ENCODE measurements at places on chromosomes 12 and 14.

DNA sequence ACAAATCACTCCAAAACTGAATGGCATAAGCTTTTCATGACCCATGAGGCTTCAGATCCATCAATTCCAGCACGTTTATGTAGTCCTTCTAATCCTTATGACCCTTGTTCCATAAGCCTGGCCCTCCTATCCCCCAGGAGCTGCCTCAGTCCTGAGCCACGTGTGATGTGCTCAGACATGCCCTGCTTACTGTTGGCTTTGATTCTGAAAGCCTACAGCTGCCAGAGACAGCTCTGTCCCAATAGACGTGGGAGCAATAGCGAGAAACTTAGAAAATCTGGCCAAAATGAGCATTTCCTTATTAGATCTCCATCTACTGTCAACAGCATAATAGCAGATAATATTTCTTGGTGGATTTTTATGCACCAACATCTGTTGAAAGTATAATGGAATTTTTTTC, 33.2 kb downstream of the DUSP6 start:
- DNase-seq = no peak

DNA sequence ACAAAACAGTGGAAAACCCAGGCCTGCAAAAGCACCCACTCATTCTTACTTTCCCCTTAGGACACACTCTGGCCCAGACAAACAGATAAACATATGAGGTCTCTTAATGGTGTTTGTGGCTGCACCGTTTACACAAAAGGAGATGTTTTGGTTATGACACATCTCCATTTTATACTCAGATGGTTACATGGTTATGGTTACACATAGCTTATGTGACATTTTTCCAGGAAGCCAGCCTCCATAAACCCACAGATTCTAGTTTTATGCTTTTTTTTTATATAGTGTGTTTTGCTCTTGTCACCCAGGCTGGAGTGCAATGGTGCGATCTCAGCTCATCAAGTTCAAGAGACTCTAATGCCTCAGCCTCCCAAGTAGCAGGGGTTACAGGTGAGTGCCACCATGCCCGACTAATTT, 3.5 kb upstream of the KLRD1 start:
- DNase-seq = no peak

DNA sequence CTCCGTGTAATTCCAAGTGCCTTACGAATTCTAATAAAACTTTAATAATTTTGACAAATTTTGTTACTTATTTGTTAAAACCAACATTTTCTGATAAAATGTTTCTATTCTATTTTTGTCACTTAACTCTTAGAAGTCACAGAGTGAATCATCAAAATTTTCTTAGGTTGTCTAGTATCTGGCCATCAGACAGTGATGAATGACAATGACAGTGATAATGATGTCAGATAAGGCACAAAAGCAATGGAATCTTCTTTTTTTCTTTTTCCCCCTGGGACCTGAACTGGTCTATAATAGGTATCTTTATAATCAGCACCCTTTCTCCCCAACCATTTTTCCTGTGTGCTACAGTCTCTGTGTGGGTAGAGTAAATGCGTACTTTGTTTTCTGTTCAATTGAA, 407.3 kb downstream of the SOX5 start:
- DNase-seq = no peak

DNA sequence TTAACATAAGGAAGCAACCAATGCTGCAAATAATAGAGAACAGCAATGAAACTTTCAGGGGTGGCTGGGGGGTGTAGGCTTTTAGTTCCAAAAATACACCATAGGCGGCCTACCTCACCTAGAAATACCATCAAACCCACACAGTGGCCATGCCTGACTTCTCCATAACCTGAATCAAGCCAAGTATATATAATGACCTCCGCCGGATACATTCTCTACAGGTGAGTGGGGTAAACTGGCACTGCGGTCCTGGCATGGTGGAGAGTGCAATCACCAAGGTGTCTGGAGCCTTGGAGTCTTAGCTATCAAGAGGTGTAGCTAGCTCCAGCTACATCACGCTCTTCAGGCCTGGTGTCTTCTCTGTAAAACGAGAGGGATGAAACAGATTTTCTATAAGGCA, 1.2 kb downstream of the ZBTB25 start:
- DNase-seq = no peak
